ENCODE measurements at places on chromosomes 1 and 21. TPM values are rescaled to one million over a fixed set of nuclear protein-coding genes. Genes with fewer than 3 reads are reported as not detected.

DNA sequence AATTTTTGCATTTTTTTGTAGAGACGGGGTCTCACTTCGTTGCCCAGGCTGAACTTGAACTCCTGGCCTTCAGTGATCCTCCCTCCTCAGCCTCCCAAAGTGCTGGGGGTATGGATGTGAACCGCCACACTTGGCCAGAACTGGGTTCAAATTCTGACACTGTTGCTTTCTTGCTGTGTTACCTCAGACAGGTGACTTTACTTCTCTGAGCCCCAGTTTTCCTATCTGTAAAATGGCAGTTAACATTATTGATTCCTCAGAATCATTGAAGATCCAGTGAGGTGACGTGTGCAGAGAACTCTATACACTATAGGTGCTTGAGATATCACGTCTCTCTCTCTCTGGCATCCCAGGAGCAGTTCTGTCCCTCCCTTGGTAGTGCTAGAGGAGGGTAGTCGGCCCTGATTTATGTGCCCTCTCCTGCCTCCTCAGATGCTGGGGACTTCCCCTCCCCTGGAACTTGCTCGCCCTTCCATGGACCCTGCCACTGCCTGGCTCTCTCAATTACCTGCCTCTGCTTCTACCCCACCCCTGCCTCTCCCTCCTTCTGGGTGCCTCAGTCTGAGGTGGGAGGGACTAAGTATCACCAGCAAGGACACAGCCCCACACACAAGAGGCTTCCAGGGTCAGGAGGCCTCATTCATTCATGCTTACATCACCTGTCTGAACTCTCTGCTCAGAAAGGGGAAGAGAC lies 2.8 kb upstream of the HPCA start:
- peaks cover 4% of the 10 kb centered on the region for H3K4me1 ChIP-seq
- peaks cover 44% of the 10 kb centered on the region for H3K27me3 ChIP-seq
- DNase-seq: no peak
- H3K4me3 ChIP-seq: no peak overlapping the region

DNA sequence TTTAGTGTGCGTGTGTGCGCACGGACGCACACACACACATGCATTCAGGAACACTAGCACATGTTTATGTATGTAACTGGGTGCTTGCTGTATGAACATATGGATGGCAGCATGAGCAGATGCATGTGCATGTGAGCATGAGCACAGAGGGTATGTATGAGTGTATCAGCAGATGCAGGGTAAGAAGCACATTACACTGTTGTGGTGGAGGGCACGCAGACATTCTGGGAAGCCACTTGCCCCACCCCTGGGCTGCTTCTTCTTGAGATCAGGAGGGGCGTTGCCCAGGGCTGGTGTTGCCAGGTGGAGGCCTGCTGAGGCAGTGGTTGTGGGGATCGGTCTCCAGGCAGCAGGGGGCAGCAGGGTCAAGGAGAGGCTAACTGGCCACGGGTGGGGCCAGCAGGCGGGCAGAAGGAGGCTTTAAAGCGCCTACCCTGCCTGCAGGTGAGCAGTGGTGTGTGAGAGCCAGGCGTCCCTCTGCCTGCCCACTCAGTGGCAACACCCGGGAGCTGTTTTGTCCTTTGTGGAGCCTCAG lies 3.9 kb upstream of the P3R3URF start:
- DNase-seq: no peak
- no peak overlapping the region for H3K4me3 ChIP-seq
- H3K27ac ChIP-seq: no peak overlapping the region
- H3K36me3 ChIP-seq: no peaks in the 10 kb centered on the region
- peaks cover 14% of the 10 kb centered on the region for H3K4me1 ChIP-seq

DNA sequence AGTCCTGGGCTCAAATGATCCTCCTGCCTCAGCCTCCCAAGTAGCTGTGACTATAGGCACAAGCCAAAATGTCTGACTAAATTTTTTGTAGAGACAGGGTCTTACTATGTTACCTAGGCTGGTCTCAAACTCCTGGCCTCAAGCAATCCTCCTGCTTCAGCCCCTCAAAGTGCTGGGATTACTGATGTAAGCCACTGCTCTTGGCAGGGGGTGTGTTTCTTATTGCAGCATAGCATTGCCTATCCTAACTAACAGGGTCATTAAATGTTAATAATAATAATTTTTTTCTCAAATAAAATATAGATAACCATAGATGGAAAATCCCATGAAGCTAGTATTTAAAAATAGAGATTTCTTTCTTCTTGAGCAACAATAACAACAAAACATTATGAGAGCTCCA lies 52.4 kb downstream of the EXO1 start:
- H3K4me3 ChIP-seq: no peak overlapping the region
- H3K4me1 ChIP-seq: no peaks in the 10 kb centered on the region
- no peak for DNase-seq
- no peaks in the 10 kb centered on the region for H3K36me3 ChIP-seq
- H3K27me3 ChIP-seq: no peaks in the 10 kb centered on the region

DNA sequence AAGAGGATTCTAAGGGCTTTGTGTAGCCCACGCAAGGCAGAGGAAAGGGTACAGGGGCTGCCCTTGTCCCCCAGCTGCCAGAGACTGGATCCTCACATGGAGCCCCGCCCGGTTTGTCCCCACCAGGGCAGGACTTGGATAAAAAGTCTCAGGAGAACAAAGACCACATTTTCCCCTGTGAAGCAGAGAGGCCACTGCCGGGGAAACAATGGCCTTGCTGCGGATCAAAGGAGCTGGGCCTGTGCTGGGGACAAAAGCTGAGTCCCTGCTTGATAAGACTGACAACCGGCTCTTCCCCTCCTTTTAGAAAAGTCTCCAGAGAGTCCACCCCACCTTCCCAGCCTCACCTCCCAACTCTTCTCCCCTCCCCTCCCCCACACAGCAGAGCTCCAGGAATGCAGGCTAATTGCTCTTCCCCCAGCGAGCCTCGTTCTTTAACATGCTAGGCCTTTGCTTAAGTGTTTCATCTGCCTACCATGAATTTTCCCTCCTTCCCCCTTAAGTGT lies 142.4 kb downstream of the PLPP3 start:
- no peak overlapping the region for H3K27ac ChIP-seq

KCND3 gene
- not detected for total RNA-seq
